A673 (cell line): ENCODE measurements at places on chromosomes 5 and 9.

- no peak for DNase-seq
These were observed 143.2 kb downstream of the CACNA1B start for GRCh38 chr9:138020795-138021182.

- DNase-seq: no peak
These were observed 49.7 kb downstream of the WWC1 start for GRCh38 chr5:168341178-168341577.

- no peak for DNase-seq
These were observed 352.6 kb downstream of the CSNK1G3 start for GRCh38 chr5:123864578-123864977.

DNA sequence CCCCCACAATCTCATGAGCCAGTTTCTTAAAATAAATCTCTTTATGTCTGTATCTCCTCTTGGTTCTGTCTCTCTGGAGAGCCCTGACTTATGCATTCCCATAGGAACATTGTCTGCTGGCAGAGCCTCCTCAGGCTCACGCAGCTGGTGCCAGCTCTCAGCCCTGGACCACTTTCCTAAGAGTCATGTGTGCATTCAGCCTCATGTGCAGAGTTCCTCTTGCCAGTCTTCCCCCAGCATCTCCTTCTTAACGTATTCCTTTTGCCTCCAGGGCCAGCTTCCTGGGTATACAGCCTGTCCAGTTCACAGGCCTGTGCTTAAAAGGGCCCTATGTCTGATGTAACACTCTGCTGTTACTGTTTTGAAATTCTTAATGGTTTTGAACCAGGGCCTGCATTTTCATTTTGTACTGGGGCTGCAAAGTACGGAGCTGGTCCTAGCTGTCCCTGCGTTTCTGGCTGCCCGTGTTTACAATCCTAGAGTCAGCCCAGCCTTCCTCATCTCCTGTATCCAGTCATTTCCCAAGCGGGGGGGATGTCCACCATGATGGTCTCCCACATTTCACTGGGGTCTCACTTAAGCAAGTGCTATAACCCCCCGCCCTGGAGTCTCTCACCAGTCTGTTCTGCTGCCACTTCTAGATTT lies 18.1 kb downstream of the ANKRD33B start:
- no peak for DNase-seq

GRCh38 chr5:73705364-73705763 lies 79.4 kb downstream of the ARHGEF28 start:
- DNase-seq: no peak

- no peak for DNase-seq
These were observed 78.8 kb upstream of the STK32A start for GRCh38 chr5:147156012-147156411.

GRCh38 chr9:84163052-84163650 lies 177.4 kb downstream of the SLC28A3 start:
- DNase-seq: no peak

DNA sequence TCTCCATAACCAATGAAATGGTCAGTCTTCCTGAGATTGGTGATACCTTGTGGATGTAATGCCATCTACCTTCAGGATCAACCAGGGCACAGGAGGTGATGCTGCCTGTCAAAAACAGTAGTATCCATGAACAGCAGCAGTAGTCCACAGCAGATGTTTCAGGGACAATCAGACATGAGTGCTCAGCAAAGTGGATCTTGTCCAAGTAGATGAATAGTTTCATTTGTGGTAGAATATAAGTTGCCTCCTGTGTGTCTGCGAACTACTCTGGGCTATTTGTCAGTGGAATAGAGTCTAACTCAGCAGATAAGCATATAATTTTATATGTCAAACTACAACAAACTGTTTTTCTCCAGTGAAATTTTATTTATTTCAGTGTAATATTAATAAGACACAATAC lies 1860.1 kb upstream of the ACO1 start:
- DNase-seq: no peak

- DNase-seq: peak; percentile 17
These were observed 237.5 kb downstream of the CD180 start for GRCh38 chr5:66958980-66959641.

DNA sequence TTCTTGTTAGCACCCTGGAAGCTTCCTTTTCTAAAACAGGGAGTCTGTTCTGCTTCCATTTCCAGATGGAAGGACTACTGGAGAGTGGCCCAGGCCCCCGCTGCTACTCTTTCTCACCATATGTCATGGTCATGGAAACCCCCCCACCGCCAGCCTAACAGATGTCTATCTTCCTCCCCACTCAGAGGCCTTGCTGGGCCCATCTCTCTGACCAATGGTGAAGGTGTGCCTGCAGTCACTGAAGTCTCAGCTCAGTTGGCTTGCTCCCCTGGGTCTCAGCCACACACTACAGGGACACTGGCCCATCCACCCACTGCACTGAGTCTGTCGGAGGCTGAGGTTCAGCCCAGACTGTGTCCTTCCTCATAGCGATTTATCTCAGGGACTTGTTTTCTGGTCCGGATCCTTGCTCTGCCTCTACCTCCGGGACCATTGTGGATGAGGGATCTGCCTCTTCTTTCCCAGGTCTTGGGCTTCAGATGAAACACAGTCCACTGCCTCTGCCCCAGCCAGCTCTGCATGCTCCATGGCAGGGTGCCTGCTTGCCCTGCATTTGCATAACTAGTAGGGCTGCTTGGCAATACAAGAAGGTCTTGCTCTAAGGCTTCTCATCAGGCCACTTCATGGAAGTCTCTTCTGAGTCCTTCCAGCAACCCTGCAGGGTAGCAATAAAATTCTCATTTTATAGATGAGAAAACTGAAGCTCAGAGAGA lies 30.8 kb downstream of the GALNT12 start:
- no peak for DNase-seq

DNA sequence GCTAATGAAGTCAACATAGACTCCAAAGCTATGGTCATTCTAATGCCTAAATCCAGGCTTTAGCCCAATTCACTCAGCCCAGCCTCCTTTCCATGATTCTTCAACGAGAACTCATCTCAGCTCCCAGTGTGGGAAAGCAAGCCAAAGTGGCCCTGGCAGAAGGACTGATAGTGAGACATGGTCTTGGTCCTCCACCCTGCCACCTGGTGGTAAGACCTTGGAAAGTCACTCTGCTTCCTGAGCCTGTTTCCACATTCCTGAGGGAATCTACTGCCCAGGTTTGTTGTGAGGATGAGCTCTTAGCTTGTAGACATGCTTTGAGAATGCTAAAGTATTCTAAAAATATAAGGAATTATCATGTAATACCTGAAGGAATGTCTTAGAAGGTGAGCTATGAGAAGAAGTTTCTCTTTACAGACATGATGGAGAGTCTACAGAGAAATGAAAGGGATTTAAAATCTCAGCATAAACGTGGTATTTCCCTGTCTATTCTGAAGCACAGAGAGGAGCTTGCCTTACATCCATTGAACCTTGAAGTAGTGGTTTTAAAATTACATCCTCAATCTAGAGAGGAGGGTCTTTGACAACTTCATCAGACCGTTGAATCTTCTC lies 173.5 kb downstream of the TRIM32 start:
- DNase-seq: peak; percentile 76

DNA sequence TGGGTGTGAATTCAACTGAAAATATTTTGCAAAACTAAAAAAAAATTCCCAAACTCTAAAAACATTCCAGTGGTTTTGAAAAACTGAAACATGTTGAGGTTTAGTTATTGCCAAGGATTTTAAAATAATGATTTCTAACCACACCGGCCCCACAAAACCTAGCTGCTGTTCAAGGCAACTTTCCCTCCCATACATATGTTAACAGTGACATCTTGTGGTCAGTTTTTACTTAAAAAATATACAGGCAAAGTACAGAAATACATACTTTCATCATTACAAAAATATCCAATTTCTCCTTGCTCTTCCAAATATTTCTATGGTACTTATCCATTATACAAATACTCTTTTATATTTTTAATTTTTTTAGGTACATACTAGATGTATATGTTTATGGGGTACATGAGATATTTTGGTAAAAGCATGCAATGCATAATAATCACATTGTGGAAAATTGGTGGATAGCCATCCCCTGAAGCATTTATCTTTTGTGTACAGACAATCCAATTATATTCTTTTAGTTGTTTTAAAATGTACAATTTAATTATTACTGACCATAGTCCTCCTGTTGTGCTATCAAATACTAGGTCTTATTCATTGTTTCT lies 34.4 kb upstream of the MRPS30 start:
- DNase-seq: peak; percentile 67

DNA sequence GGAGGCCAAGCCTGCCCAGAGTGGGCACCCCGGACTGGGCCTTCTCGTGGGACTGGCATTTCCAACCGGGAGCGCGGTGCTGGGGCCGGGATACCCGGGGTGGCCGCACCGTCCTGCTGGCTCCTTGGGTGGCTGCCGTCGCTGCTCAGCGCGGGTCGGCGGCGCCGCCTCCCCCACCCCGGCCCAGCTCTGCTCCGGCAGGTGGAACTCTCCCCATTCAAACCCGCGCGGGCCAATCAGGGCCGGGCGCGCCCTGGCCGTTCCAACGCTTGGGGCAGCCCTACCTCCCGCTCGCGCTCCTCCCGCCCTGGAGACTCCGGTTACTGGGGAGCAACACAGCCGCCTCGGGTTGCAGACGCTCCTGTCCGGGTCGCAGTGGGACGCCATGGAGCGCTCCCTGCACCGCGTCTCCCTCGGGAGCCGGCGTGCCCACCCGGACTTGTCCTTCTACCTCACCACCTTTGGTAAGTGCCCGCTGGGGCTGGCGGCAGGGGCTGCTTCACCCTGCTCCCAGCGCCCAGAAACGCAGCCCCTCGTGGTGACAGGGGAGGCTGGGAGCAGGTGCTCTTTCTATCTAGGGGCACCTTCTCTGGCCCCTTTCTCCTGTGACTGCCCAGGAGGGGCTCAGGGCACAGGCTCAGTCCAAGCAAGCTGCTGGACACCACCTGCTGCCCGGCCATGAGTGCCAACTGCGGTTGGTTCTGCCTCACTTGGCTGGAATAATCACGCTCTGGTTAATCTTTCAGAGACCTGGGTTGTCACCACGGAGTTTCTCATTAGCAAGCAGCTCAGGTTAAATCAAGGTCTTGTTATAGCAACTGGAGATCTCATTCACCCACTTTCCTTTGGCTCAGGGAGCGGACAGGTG lies at the start of gene RGS3:
TSS of gene RGS3 (plus strand) at position 310 of the 868 bp plus-strand sequence. CDS start at position 386, 76 bp downstream.
- DNase-seq: peak; percentile 60

- DNase-seq: peak; percentile 96
These were observed 11.5 kb downstream of the SMIM3 start for GRCh38 chr5:150789943-150790611.

- DNase-seq: no peak
These were observed 78.2 kb downstream of the DOCK8 start for GRCh38 chr9:292915-293314.
